ENCODE measurements at places on chromosomes 4 and X. TPM values are rescaled to one million over a fixed set of nuclear protein-coding genes. Genes with fewer than 3 reads are reported as not detected.

Gene S100P
- total RNA-seq: not detected

Gene CXCL13
- total RNA-seq: not detected

Gene SSX3
- total RNA-seq: not detected

Gene POLN
- total RNA-seq: not detected

Gene ZNF732
- total RNA-seq: not detected

Gene TBC1D8B
- total RNA-seq: 2.5 TPM

Gene CT47A7
- not detected for total RNA-seq

Gene STBD1
- 0.13 TPM for total RNA-seq

Gene ARHGAP6
- total RNA-seq: not detected

Gene AFM
- total RNA-seq: not detected

Gene LRCH2
- 0.46 TPM for total RNA-seq

Gene UGT2B7
- total RNA-seq: not detected

Gene NEUROG2
- not detected for total RNA-seq

Gene ASB11
- not detected for total RNA-seq

Data from MG63 (cell line).